ENCODE measurements at places on chromosomes 6 and 20. TPM values are rescaled to one million over a fixed set of nuclear protein-coding genes. Genes with fewer than 3 reads are reported as not detected.

GRCh38 chr6:14501240-14501639, 383.7 kb downstream of the CD83 start:
- no peaks in the 10 kb centered on the region for H3K27me3 ChIP-seq
- H3K4me3 ChIP-seq: no peak overlapping the region
- H3K36me3 ChIP-seq: peaks cover 5% of the 10 kb centered on the region
- no peak for DNase-seq
- H3K4me1 ChIP-seq: no peaks in the 10 kb centered on the region

DNA sequence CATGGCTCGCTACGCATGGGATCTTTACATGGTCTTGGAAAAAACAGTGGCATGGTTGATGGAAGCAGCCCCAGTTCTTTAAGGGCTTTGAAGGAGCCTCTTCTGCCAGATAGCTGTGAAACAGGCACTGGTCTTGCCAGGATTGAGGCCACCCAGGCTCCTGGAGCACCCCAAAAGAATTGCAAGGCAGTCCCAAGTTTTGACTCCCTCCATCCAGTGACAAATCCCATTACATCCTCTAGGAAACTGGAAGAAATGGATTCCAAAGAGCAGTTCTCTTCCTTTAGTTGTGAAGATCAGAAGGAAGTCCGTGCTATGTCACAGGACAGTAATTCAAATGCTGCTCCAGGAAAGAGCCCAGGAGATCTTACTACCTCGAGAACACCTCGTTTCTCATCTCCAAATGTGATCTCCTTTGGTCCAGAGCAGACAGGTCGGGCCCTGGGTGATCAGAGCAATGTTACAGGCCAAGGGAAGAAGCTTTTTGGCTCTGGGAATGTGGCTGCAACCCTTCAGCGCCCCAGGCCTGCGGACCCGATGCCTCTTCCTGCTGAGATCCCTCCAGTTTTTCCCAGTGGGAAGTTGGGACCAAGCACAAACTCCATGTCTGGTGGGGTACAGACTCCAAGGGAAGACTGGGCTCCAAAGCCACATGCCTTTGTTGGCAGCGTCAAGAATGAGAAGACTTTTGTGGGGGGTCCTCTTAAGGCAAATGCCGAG, 78.2 kb downstream of the ASXL1 start:
- H3K27ac ChIP-seq: no peak overlapping the region
- H3K27me3 ChIP-seq: no peaks in the 10 kb centered on the region
- DNase-seq: no peak
- no peaks in the 10 kb centered on the region for H3K4me1 ChIP-seq

DNA sequence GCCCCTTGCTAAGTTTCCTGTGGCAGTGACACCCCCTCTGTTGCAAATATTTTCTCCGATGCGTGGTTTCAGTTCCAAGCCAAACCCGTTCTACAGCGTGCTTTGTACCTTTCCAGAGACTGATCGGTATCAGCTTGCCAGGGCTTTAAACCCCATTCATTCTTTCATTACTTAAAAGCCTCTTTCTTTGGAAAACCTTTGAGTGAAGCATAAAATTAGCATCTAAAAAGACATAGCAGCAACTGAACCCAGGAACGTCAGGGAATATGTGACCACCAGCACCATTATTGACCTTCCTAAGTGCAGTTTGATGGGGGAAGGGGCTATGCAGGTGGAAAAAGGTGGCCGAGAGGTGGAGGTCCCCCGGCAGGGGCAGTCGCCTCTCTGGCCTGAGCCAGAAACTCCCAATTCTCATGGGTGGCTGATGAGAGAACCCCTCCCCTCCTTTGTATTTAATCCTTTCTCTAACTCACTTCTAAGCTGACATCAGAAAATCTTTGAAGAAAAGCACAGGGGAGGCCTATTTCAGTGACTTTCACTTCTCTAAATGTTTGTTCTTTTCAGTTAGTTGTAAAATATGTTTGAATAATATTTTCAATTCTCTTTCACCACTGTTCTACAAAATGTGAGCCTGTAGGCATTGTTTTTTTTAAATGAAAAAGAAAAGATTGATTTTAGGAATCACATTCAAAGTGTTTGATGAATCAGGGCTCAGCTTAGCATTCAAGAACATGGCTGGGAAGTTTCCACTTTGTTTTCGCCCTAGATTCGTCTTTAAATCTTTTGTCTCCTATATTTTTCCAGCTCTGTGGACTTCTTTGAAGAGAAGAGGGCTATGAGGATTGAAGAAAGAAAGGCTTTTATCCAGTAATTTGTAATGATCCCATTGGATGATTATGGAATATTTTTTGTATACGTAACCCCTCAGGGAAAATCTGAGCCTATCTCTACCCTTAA, 89.2 kb downstream of the RSPH3 start:
- DNase-seq: peak; percentile 87
- H3K4me3 ChIP-seq: peak overlapping the region; percentile 58
- peak overlapping the region; percentile 91 for H3K27ac ChIP-seq
- H3K36me3 ChIP-seq: peaks cover 20% of the 10 kb centered on the region

DNA sequence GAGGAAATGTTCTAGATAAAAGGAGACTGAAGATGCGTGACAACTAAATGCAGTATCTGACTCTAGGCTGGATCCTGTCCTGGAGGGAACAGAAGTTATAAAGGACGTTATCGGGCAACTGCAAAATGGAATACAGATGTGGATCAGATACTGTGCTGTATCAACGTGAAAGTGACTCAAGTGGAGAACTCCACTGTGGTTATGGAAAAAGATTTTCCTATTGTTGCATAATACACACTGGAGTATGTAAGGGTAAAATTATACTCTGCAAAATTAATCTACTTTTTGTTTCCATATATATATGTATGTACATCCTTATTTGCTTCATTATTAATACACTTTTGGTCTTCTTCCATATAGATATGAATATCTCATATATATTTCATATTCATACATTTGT, 654.0 kb downstream of the QKI start:
- no peaks in the 10 kb centered on the region for H3K4me1 ChIP-seq
- H3K4me3 ChIP-seq: no peak overlapping the region
- H3K27ac ChIP-seq: no peak overlapping the region
- no peaks in the 10 kb centered on the region for H3K27me3 ChIP-seq
- no peaks in the 10 kb centered on the region for H3K36me3 ChIP-seq
- DNase-seq: no peak

The PRRT1 gene
- 1.8 TPM for total RNA-seq

GRCh38 chr6:29961966-29962365, 19.6 kb downstream of the HLA-A start:
- H3K4me3 ChIP-seq: no peak overlapping the region
- H3K27me3 ChIP-seq: no peaks in the 10 kb centered on the region
- no peak for DNase-seq

GRCh38 chr20:62739581-62740285, 31.1 kb downstream of the NTSR1 start:
- H3K4me3 ChIP-seq: no peak overlapping the region
- no peak overlapping the region for H3K27ac ChIP-seq
- DNase-seq: no peak
- H3K36me3 ChIP-seq: no peaks in the 10 kb centered on the region
- H3K27me3 ChIP-seq: no peaks in the 10 kb centered on the region

- H3K27ac ChIP-seq: no peak overlapping the region
- DNase-seq: no peak
- no peak overlapping the region for H3K4me3 ChIP-seq
- no peaks in the 10 kb centered on the region for H3K27me3 ChIP-seq
Measured at GRCh38 chr6:104835782-104836181, 23.9 kb downstream of the HACE1 start.

DNA sequence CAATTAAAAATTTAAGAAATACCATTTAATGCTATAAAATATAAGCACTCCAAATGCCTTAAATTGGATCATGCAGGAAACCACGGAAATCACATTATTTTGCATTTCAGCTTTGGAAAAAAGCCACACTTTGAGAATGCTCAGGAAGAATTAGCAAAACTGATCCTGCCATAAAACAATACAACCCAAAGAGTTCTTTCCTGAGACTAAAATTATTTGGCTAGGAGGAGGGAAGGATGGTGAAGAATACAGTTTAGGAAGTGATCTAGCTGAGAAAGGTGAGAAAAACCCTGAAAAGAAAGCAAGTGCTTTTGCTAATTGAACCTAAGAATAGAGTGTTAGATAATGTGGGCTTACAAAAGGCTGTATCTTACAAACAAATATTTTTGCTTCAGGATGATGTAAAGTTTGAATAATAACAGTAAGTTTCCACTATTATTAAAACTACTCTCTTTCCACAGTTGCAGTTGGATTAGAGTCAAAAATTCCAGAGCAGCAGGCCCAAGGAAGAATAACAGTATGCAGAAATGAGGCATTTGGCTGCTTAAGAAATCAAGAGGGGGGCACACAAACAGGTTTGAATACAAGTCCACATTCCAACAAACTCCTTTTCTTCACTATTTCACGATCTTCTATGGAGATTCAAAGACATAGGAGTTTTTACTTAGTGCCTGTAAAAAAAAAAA, 565.4 kb downstream of the RFPL4B start:
- H3K4me3 ChIP-seq: no peak overlapping the region
- no peak for DNase-seq
- H3K27ac ChIP-seq: no peak overlapping the region
- no peaks in the 10 kb centered on the region for H3K4me1 ChIP-seq

- H3K27ac ChIP-seq: no peak within 1 kb of the TSS
- peaks cover 4% of the 10 kb centered on the region for H3K4me1 ChIP-seq
- H3K27me3 ChIP-seq: peaks cover 3% of the 10 kb centered on the region
Measured at GRCh38 chr20:54475334-54476168, at the start of gene DOK5. TSS of gene DOK5 (plus strand) at chr20:54475593. CDS start at chr20:54475947, 354 bp downstream.

DNA sequence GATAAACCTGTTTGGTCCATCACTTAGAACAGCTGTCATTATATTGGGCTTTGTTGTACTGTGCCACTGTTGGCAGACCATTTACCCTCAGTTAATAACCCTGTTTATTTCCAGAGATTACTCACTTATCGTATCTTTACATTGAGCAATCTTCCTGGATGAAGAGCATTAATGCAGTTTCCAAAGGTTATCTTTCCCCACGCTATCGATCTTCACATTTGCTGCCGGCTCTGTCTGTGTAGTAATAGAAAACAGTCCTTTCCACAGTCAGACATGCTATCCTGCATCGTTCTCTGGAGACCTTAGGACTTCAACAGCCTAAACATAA, 27.4 kb downstream of the GHRH start:
- no peaks in the 10 kb centered on the region for H3K27me3 ChIP-seq
- H3K4me3 ChIP-seq: no peak overlapping the region
- peaks cover 61% of the 10 kb centered on the region for H3K36me3 ChIP-seq
- DNase-seq: no peak
- H3K27ac ChIP-seq: no peak overlapping the region
- H3K4me1 ChIP-seq: peaks cover 4% of the 10 kb centered on the region

The BPIFB4 gene
- not detected for total RNA-seq

The RAET1L gene
- total RNA-seq: not detected

GRCh38 chr20:48217190-48217589, 431.9 kb upstream of the SULF2 start:
- H3K4me1 ChIP-seq: no peaks in the 10 kb centered on the region
- H3K36me3 ChIP-seq: no peaks in the 10 kb centered on the region
- no peak overlapping the region for H3K27ac ChIP-seq
- H3K4me3 ChIP-seq: no peak overlapping the region
- H3K27me3 ChIP-seq: no peaks in the 10 kb centered on the region

The MYBL2 gene
- total RNA-seq: 165 TPM
